ENCODE measurements at places on chromosomes 12 and 14. TPM values are rescaled to one million over a fixed set of nuclear protein-coding genes. Genes with fewer than 3 reads are reported as not detected.

DNA sequence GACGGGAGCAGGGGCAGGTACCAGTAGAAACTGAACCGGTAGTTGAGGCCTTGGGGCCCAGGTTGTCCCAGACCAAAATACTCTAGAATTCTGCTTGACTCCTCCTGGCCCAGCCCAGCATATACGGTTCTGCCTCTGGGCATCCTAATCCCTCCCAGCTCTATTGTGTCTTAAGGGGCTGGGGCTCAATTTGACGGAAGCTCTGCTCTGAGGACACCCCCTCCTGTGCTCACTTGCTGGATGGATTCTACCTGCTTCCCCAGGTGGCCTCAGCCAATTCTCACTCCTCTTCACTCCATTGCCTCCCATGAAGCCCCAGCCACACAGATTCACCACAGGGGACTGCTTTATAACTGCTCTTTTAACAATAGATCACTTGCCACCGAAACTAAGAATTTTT lies 219.5 kb upstream of the FKBP4 start:
- DNase-seq, result no peak
- no peak overlapping the region for H3K4me3 ChIP-seq
- peaks cover 5% of the 10 kb centered on the region for H3K27me3 ChIP-seq
- H3K27ac ChIP-seq, result no peak overlapping the region
- H3K4me1 ChIP-seq, result peaks cover 1% of the 10 kb centered on the region

GRCh38 chr12:105384916-105385535 lies 54.5 kb downstream of the C12orf75 start:
- H3K4me3 ChIP-seq, result no peak overlapping the region
- peak; percentile 41 for DNase-seq

Gene CCDC177
- not detected for total RNA-seq

Gene CMA1
- total RNA-seq, result not detected

Gene FBLN5
- 9.7 TPM for total RNA-seq

Gene SLC39A9
- total RNA-seq, result 137 TPM

DNA sequence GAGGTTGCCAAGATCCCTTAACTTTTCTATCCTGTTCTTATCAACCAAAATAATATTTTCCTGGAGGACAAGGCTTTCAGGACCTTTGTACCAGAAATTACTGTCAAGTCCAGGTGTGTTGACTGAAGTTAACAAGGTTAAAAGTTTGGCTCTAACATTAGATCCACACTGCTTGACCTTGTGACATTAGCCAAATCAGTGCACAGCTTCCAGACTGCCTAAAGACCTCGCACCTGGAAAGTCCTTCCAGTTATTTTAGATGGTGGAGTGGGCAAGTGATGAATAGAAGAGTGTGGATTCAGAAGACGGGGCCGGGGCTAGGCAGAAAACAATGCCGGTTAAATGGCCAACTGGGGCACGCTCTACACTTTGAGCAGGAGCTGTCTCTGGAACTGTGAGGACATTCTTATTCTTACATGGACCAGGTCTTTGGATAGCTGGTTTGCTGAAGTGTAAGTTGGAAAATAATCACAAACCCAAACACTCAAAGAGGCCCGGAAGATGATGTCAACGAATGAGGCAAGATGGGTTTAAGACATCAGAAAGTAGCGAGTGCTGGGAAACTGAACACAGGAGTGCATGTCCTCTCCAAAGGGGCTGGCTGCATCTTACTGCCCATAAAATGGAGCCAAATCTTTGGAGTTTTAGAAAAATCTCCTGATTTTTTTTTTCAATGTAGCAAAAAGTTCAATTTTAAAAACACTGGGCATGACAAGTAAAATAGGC lies 56.3 kb downstream of the NIN start:
- H3K27me3 ChIP-seq, result no peaks in the 10 kb centered on the region
- H3K4me1 ChIP-seq, result peaks cover 16% of the 10 kb centered on the region
- peak; percentile 23 for DNase-seq
- H3K27ac ChIP-seq, result peak overlapping the region; percentile 81
- peaks cover 24% of the 10 kb centered on the region for H3K36me3 ChIP-seq
- no peak overlapping the region for H3K4me3 ChIP-seq

GRCh38 chr14:41498959-41499358 lies 107.7 kb upstream of the LRFN5 start:
- no peaks in the 10 kb centered on the region for H3K4me1 ChIP-seq
- H3K27me3 ChIP-seq, result no peaks in the 10 kb centered on the region
- no peak overlapping the region for H3K27ac ChIP-seq
- H3K36me3 ChIP-seq, result no peaks in the 10 kb centered on the region
- no peak for DNase-seq
- no peak overlapping the region for H3K4me3 ChIP-seq

DNA sequence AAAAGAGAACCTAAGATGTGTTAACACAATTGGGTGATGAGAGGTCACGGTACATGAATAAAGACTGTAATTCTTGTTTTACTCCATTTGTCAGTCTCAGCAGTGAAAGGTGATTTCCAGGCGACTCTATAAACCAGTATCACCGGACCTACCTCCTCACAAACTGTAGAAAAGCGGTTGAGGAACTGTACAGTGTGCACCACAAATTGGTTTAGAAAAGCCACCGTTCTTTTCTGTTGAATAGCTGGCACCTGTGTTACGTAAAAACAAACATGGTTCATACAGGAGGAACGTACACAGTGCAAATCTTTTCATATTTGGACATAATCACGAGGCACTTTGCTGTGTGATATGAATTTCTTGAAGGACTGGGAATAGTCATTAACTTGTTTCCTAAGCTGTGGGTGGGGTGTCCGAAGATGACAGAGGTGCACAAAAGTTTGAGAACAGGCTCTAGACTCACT lies 663 bp downstream of the WASHC3 start:
- H3K27ac ChIP-seq, result peak overlapping the region; percentile 75
- H3K4me3 ChIP-seq, result peak overlapping the region; percentile 79
- H3K4me1 ChIP-seq, result no peaks in the 10 kb centered on the region
- no peaks in the 10 kb centered on the region for H3K27me3 ChIP-seq

DNA sequence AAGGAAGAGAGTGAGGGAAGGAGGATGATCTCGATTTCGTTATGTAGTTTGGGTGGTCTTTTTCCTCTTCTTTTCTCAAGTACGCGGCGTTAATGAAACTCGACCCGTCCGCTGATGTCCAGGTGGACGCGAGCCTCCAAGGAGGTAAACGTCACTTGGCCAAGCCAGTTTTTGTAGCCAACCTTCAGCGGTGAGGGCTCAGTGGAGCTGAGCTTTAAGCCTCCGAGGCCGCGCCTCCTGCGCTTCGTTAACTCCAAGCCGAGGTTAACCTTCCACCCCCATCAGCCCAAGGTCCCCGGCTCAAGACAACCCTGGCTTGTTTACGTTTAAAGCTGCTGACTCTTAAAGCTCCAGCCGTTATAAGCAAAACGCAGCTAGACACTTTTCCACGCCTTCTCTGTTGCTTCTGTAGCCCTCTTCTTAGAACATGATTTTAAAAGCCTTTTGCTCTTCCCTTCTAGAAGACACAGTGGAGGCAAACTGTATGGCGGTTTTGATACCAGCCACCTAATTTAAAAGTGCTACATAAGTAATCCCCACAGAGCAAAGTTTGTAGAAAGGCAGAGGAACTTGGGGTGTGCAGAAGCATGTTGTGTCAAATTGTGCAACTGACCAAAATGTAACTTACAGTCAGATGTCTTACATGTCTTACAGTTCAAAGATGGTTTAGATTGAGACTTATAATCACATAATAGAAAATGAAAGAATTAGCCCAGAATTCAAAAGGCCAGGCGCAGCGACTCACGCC lies 923 bp upstream of the ITPR2 start:
- DNase-seq, result peak; percentile 13
- peak overlapping the region; percentile 36 for H3K27ac ChIP-seq
- no peaks in the 10 kb centered on the region for H3K36me3 ChIP-seq
- H3K4me3 ChIP-seq, result peak overlapping the region; percentile 60
- H3K4me1 ChIP-seq, result peaks cover 5% of the 10 kb centered on the region
- H3K27me3 ChIP-seq, result no peaks in the 10 kb centered on the region

GRCh38 chr12:24175929-24176328 lies 226.5 kb upstream of the SOX5 start:
- H3K36me3 ChIP-seq, result no peaks in the 10 kb centered on the region
- H3K4me1 ChIP-seq, result no peaks in the 10 kb centered on the region
- no peak overlapping the region for H3K4me3 ChIP-seq
- no peaks in the 10 kb centered on the region for H3K27me3 ChIP-seq

DNA sequence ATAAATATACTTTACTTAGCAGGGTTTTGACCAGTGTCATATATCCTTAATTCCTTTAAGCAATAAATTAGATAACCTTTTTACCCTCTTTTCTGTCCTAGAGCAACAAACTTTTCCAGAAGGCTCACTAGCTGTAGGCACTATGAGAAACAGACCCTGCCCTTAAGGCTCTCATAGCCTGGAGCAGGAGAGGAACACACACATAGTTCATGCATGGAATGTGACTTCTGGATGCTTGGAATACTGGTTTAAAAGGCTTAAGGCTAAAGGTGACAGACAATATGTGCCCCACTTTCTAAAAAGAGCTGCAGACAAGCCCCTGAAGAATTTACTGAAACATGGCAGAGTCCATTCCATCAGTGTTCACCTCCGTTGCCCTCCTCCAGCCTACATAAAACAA lies 237.2 kb downstream of the TTC8 start:
- H3K27ac ChIP-seq, result no peak overlapping the region
- no peak for DNase-seq
- H3K36me3 ChIP-seq, result no peaks in the 10 kb centered on the region
- no peak overlapping the region for H3K4me3 ChIP-seq
- peaks cover 8% of the 10 kb centered on the region for H3K27me3 ChIP-seq
- H3K4me1 ChIP-seq, result no peaks in the 10 kb centered on the region

GRCh38 chr14:54489731-54490444 lies 1.1 kb upstream of the GMFB start:
- H3K27ac ChIP-seq, result no peak overlapping the region
- no peak overlapping the region for H3K4me3 ChIP-seq
- H3K27me3 ChIP-seq, result no peaks in the 10 kb centered on the region

Gene DUSP6
- 70.1 TPM for total RNA-seq

GRCh38 chr12:127127897-127128296 lies 1139.1 kb upstream of the TMEM132C start:
- no peak overlapping the region for H3K4me3 ChIP-seq
- H3K36me3 ChIP-seq, result no peaks in the 10 kb centered on the region
- H3K4me1 ChIP-seq, result no peaks in the 10 kb centered on the region
- no peak for DNase-seq
- no peaks in the 10 kb centered on the region for H3K27me3 ChIP-seq
- H3K27ac ChIP-seq, result no peak overlapping the region

GRCh38 chr12:58420503-58420902 lies 479.1 kb downstream of the ATP23 start:
- H3K27ac ChIP-seq, result no peak overlapping the region
- H3K4me3 ChIP-seq, result no peak overlapping the region
- no peaks in the 10 kb centered on the region for H3K36me3 ChIP-seq

GRCh38 chr12:48489012-48489411 lies 6.7 kb downstream of the C12orf54 start:
- no peak overlapping the region for H3K27ac ChIP-seq
- DNase-seq, result peak; percentile 48
- H3K4me1 ChIP-seq, result no peaks in the 10 kb centered on the region
- no peaks in the 10 kb centered on the region for H3K36me3 ChIP-seq

- no peak overlapping the region for H3K4me3 ChIP-seq
- H3K27me3 ChIP-seq, result no peaks in the 10 kb centered on the region
- H3K27ac ChIP-seq, result no peak overlapping the region
- H3K4me1 ChIP-seq, result peaks cover 2% of the 10 kb centered on the region
- no peak for DNase-seq
These were observed 34.6 kb downstream of the MTHFD1 start for GRCh38 chr14:64422756-64423155.

- H3K4me1 ChIP-seq, result peaks cover 2% of the 10 kb centered on the region
- H3K4me3 ChIP-seq, result no peak overlapping the region
- no peaks in the 10 kb centered on the region for H3K36me3 ChIP-seq
- no peak overlapping the region for H3K27ac ChIP-seq
These were observed 5.1 kb upstream of the NKX2-1 start for GRCh38 chr14:36524874-36525745.

- DNase-seq, result no peak
- H3K27me3 ChIP-seq, result no peaks in the 10 kb centered on the region
- no peak overlapping the region for H3K27ac ChIP-seq
- H3K4me1 ChIP-seq, result no peaks in the 10 kb centered on the region
- no peak overlapping the region for H3K4me3 ChIP-seq
These were observed 18.8 kb upstream of the LTA4H start for GRCh38 chr12:96054244-96054610.

GRCh38 chr14:47009615-47010014 lies 358.0 kb upstream of the RPL10L start:
- no peaks in the 10 kb centered on the region for H3K27me3 ChIP-seq
- no peak overlapping the region for H3K27ac ChIP-seq
- no peaks in the 10 kb centered on the region for H3K36me3 ChIP-seq
- DNase-seq, result no peak
- H3K4me3 ChIP-seq, result no peak overlapping the region

Gene INHBC
- not detected for total RNA-seq

DNA sequence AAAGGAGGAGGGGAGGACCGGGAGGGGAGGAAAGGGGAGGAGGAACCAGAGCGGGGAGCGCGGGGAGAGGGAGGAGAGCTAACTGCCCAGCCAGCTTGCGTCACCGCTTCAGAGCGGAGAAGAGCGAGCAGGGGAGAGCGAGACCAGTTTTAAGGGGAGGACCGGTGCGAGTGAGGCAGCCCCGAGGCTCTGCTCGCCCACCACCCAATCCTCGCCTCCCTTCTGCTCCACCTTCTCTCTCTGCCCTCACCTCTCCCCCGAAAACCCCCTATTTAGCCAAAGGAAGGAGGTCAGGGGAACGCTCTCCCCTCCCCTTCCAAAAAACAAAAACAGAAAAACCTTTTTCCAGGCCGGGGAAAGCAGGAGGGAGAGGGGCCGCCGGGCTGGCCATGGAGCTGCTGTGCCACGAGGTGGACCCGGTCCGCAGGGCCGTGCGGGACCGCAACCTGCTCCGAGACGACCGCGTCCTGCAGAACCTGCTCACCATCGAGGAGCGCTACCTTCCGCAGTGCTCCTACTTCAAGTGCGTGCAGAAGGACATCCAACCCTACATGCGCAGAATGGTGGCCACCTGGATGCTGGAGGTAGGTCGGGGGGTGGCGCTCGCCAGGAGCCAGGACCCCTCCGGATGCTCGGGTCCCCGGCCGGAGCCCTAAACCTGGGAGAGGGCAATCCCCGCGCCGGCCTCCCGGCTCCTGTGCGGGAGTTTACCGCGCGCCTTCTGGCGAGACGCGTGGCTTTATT lies at the start of gene CCND2:
Gene CCND2, plus strand, starts transcription at position 111 of the 744 bp plus-strand sequence. Its CDS starts 279 bp downstream, at position 390.
- peak; percentile 54 for DNase-seq
- peaks cover 3% of the 10 kb centered on the region for H3K4me1 ChIP-seq
- no peaks in the 10 kb centered on the region for H3K36me3 ChIP-seq

DNA sequence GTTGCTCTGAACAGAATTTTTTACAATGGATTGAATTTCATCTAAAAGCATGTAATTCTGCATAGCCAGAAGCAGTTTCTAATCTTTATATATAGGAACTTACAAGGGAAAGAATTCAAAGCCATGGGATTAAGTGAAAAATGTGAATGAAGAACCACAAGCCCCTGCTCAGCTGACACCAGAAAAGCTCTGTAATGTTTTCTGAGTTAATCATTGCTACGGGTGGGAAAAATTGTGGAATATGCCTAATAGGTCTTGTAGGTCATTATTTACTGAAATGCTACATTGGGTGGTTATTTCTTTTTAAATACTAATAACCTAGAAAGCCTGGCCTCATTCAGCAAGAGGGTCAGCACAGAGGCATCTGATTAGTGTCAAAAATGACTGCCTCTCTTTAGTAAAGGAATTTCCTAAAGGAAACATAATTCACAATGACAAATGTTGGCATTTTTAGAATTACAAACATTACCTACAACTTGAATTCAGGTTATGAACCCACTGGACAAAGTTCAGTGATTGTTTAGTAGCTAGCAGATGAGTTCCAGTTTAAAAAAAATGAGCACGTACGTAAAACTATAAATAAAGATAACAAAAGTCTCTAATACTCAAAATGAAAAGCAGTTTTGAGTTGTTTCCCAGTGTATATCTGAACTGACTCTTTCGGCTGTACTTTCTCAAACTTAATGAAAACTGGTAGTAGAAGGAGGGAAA lies 75.3 kb downstream of the BMP4 start:
- peak overlapping the region; percentile 46 for H3K27ac ChIP-seq
- peaks cover 4% of the 10 kb centered on the region for H3K4me1 ChIP-seq
- no peaks in the 10 kb centered on the region for H3K36me3 ChIP-seq
- DNase-seq, result peak; percentile 56
- H3K4me3 ChIP-seq, result no peak overlapping the region

Gene MANSC4
- total RNA-seq, result not detected
